Kidney (tissue), 22 donors: ENCODE measurements at places on chromosomes 4 and X.
A peak's percentile ranks its signal among the peaks of the same experiment; 100 is the strongest.

GRCh38 chrX:42678133-42678532 lies 99.8 kb downstream of the PPP1R2C start:
- no peak for DNase-seq

GRCh38 chrX:133350751-133351150 lies 64.5 kb downstream of the GPC4 start:
- peak; percentile 71 for DNase-seq

GRCh38 chr4:155433636-155434360 lies 57.0 kb upstream of the MAP9 start:
- no peak for DNase-seq

GRCh38 chr4:24472514-24473308 lies 111.6 kb downstream of the DHX15 start:
- DNase-seq: peak; percentile 90

DNA sequence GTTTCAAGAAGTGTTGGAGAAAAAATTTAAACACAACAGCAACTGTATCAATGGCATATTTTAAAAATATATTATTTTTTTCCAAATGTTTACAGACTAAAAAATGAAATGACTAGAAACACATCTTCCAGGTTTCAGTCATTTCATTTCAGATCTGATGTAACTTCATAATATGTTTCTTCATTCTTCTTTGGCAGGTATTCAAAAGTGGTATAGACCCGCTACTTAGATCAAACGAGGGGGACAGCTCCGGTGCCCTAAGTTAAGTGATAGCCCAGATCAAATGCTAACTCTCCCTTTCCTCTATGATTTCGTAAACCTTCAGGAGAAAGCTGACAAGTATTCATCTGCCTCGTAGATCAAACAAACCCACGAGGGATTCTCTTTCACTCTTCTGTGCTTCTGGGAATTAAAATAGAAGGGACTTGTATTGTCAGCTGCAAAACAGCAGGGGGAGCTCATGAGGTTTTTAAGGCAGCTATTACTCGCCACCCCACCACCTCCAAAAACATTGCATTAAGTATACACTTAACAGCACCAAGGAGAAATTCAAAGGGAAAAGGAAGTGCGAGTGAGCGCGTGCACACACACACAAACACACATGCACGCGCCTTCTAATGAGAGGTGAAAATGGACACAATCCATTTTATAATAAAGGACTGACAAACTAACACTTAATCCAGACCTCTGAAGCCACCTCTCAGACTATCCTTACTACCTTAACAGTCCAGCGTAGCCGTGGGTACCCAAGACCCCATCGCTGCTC lies 21.4 kb downstream of the HELT start:
- no peak for DNase-seq

DNA sequence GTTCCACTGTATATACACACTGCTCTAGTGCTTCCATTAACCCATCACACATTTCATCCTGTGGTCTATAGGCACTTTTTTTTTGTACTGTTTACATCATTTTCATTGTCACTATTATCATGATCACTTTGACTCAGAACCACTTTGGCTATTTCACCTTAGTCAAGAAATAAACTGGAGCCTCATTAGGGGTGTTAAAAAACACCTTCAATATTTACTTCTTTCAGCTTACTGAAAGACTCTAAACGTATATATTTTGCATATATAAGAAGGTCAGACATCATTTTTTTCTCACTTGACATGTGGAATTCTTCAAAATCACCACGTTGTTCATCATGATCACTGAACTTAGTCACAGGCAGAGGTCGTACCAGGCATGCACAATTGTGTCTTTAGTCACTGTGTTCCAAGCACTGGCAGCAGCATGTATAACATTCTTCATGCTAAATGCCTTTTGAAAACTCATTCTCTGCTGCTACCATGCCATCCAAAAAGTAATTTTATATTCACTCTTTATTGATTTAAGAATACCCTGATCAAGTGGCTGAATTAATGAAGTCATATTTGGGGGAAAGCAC lies 229.2 kb upstream of the ARSJ start:
- no peak for DNase-seq

- DNase-seq: no peak
Measured at GRCh38 chrX:4708970-4709760, 995.7 kb upstream of the PRKX start.

- peak; percentile 56 for DNase-seq
Measured at GRCh38 chr4:74189331-74190043, 31.6 kb downstream of the MTHFD2L start.

DNA sequence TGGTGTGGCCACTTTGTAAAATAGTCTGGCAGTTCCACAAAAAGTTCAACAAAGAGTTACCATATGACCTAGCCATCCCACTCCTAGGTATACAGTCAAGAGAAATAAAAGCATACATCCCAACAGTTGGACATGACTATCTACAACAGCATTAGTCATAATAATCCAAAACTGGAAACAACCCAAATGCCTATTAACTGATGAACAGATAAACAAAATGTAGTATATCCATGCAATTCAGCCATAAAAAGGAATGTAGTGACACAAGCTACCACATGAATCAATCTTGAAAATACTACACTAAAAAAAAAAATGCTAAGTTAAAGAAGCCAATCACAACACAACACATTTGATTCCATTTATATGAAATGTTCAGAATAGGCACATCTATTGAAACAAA lies 16.1 kb downstream of the MED14 start:
- no peak for DNase-seq

- DNase-seq: no peak
Measured at GRCh38 chr4:131551306-131551705, 1597.8 kb upstream of the PCDH10 start.

DNA sequence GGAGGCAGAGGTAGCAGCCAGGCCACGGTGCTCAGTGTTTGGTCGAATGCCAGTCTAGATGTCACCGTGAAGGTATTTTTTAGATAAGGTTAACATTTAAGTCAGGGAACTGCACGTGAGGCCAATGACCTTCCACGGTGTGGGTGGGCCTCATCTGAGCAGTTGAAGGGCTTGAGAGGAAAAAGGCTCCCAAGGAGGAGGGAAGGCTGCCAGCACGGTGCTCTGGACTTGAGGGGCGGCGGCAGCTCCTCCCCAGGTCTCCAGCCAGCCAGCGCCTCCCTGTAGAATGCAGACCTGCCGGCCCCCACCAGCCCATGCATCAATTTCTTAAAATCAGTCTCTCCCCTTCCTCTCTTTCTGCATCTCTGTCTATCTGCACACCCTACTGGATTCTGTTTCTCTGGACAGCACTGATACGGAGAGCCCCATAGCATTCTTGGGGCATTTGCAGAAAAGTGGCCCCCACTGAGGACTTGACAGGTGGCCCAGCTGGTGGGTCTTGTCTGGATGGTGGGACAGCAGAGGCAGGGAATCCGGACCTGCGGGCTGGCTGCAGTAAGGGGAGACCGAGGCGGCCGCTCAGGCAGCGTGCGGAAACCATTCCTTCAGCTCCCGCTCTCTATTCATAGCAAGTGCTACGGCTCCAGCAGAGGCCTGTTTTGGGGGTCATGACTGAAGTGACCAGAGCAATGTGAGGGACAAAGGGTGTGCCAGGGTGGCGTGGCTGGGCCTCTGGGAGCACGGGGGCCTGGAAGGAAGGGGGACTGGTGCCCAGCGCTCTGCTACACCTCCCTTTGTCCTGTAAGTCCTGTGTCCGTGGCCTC lies 7.9 kb upstream of the RGS12 start:
- DNase-seq: no peak

DNA sequence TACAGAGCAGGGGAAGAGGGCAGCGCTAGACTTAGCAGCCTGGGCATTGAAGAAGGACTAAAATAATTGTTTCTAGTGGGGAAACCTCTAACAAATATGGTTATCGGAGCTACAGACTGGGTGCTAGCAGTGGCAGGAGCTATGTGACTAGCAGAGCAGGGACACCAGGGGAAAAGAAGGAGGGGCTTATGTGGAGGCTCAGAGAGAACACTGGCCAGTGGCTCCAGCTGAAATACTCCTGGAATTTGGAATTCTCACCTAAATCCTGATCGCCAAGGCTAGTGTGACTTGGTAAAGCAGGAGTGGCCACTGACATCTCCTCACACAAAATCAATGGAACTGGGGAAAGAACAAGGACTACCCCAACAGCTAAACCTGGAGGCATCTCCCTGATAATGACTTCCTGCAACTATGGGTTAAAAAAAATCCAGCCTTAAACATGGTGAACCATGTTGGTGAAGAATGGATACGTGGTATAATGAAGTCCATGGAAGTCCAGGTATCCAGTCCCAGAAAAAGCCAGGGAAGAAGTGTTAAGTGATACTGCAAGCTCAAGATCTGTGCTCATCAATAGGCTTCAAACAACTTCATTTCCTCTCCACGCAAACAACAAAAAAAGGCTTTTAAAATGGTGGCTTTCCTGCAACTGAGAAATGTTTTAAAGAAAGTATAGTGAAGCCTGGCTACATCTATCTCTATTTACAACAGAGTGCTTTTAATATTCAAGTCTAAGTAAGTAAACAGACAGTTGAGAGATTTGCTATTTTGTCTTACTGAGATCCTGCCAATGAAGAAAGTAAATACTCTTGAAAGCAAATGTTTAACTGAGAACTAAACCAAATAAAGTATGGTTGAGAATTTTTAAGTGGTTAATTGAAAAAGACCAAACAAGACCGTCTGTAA lies 1.8 kb downstream of the TAPT1 start:
- DNase-seq: no peak

DNA sequence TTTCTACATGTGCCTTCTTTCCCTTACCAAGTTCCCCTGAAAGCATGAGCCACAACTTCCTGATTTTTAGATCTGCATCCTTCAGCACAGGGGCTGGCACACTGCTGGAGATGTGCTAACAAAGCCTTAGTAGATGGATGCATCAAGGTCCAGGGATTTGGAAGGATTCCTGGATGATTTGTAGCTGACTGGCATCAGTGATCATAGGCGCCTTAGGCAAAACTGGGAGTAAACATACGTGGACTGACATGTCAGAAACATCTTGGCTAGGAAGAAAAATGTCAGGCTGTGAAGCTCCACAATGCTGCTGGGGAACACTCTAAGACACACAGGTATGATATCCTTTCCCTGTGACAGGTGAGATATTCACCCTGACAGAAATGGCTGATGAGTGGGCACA lies 156.4 kb downstream of the AMELX start:
- DNase-seq: no peak

DNA sequence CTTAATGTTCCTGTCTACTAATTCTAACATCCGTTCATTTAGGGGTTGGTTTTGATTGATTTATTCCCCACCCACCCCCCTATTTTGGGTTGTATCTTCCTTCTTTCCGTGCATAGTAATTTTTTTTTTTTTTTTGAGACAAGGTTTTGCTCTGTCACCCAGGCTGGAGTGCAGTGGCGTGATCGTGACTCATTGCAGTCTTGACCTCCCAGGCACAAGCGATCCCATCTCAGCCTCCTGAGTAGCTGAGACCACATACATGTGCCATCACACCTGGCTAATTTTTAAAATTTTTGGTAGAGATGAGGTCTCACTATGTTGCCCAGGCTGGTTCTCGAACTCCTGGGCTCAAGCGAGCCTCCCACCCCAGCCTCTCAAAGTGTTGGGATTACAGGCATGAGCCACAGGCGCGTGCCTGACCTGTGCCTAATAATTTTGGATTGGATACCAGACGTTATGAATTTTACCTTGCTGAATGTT lies 79.9 kb downstream of the ZFX start:
- DNase-seq: no peak

DNA sequence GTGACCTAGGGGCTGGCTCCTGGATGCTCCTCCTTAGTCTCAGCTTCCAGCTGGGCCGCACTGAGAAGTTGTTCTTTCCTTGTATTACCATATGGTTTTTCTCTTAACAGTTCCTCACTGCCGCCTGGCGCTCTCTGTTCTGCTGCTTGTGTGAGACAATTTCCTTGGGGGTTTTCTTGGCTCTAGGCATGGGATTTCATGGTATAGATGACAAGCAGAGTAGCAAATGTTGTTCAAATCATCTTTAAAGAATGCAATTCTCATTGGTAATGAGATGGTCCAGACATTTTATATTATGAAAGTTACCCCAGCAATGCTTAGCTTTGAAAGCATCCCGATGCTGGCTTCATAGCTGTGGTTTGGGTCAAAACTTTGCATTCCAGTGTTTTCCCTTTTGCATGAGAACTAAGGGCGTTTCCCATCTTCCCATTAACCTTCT lies 37.6 kb downstream of the SEPTIN11 start:
- DNase-seq: peak; percentile 86

- no peak for DNase-seq
Measured at GRCh38 chr4:187470061-187470460, 525.5 kb upstream of the ZFP42 start.

GRCh38 chr4:54668014-54668611 lies 10.4 kb downstream of the KIT start:
- DNase-seq: no peak

DNA sequence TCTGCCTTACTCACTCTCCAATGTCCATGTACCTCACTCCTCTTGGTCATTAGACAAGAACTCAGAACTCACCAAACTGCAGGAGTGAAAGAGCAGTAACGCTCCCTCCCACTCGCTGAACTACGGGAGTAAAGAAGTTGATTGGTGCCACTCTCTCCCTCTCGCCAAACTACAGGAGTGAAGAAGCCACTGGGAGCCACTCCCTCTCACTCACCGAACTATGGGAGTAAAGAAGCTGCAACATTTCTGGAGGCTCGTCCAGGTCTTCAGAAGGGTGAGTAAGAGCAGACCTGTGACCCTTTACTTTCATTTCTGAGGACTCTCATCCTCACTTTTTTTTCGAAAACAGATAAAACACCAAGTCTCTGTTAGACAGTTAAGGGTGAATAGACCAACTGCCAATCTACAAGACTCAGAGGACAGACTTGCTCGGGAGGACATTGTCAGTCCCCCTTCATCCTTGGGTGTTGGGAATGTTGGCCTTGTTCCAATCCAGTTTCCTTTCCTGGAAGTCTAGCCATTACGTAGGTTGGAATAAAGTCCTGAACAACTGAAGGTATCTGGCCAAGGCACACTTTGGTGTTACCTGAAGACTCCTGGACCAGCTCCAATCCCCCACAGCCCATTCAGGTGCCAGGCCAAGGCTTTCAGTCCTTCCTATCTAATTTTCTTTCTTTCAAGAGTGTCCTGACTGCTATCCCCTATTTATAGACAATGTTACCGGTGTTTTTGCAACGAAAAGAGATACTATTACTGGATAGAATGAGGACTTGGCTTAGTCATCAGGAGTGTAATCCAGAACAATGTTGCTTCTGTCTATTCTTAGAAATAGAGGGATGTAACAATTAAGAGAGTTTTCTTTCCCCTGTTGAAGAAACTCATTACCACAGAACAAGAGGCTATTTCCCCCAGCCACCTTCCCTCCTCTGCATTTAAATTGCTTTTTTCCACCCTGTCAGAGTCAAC lies 11.0 kb upstream of the COL25A1 start:
- DNase-seq: no peak

DNA sequence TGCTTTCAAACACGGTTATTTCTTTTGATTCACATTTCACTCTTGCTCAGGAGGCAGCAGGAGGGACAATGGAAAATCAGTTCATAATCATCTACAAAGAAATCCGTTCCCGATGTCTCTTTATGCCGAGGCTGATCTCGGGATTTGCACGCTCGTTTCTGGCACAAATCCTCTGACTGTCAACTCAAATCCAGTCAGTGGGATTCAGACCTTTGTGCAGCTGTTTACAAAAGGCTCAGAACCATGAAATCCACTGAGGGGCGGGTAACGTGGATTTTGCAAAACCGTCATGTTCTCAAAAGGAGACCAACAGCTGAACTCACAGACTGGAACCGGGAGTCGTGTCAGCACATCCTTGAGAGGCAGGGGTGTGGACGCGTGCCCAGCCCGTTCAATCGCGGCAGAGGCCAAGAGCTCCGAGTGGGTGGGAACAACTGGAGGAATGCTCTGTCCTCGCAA lies 46.4 kb downstream of the ACOX3 start:
- no peak for DNase-seq
